ENCODE measurements at places on chromosomes 3 and 15. TPM values are rescaled to one million over a fixed set of nuclear protein-coding genes. Genes with fewer than 3 reads are reported as not detected.

DNA sequence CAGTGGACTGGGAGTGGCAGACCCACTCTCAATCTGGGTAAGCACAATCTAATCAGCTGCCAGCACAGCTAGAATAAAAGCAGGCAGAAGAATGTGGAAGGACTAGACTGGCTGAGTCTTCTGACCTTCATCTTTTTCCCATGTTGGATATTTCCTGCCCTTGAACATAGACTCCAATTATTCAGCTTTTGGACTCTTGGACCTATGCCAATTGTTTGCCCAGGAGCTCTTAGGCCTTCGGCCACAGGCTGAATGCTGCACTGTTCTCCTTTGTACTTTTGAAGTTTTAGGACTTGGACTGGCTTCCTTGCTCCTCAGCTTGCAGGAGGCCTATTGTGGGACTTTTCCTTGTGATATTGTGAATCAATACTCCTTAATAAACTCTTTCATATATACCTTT, 477.7 kb upstream of the ZNF385D start:
- no peak for DNase-seq

GRCh38 chr3:146421819-146422759, 47.3 kb downstream of the PLSCR2 start:
- DNase-seq = no peak

DNA sequence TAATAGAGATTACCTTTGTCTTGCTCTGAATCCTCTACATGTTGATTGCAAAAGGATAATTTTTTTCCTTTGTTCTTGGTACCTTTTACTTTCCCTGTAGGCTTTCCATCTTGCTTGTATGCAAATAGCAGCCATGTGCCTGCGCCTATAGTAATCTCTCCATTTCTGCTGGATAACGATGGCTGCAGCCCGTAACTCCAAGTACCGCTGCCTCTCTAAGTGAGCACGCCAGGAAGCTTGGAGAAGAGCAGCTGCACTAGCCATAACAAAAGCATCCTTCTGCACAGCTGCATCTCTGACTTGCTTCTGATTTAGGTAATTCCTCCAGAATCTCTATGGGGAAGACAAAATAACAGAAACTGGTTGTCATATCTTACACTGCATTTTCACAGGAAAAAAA, 89.3 kb downstream of the NR2E3 start:
- no peak for DNase-seq

- no peak for DNase-seq
These were observed 50.0 kb downstream of the DNAJB8 start for GRCh38 chr3:128416578-128417211.

PLSCR4 gene
- polyA plus RNA-seq = not detected

DNA sequence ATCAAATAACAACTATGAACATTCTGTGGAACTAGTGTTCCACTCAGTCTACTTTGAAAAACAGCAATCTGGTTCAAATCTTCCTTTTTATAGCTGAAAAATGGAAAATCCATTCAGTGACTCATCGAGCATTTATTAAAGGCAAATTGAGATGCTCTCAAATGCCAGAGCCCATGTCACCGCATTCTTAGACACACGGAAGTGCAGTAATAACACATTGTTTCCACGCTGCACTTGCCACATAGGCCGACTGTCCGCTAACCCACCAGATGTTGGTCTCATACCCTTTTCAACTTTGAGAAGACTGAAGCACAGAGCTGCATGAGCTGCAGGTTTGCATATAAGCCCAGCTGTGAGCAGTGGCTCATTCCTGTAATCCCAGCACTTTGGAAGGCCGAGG, 95.9 kb downstream of the TMEM266 start:
- DNase-seq = no peak

GRCh38 chr3:44905446-44906157, 31.2 kb downstream of the TGM4 start:
- DNase-seq = no peak

- no peak for DNase-seq
These were observed 78.1 kb downstream of the AAGAB start for GRCh38 chr15:67176195-67176971.

DNA sequence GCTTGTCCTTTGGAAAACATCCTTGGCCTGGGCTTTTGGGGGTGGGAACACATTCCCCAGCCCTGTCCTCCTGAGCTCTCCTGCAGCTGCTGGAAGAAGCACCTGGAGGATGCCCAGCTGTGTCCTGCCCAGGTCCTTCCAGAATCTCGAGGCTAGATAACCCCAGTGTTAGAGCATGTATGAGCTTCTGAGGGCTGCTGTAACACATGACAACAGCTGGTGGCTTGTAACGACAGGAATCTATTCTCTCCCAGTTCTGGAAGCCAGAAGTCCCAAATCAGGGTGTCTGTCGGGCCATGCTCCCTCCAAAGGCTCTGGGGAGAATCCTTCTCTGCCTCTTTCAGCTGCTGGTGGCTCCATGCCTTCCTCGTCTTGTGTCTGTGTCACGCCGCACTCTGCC, 403.6 kb upstream of the C2CD4B start:
- no peak for DNase-seq

GRCh38 chr3:111675846-111676210, 80.7 kb upstream of the ZBED2 start:
- DNase-seq = no peak
